ENCODE measurements at places on chromosomes 2 and 18.

- DNase-seq = no peak
These were observed 251.1 kb downstream of the CELF4 start for GRCh38 chr18:37314534-37314933.

DNA sequence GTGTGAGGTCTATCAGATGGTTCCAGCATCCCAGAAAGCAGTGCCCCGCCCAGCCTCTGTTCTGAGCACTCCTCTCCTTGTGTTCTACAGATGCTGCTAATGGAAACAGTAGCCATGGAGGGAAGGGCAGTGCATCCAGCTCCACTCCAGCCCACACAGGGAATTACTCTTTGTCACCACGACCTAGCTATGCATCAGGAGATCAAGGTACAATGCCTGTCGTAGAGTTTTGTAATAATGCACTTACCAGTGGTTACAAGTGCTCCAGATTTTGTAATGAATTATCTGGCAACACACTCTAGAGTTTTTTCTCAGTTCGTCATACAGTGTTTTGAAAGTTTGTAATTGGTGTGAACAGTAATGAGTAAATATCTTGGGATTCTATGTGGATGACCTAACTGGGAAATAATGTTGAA, 161.1 kb downstream of the ESCO1 start:
- no peak for DNase-seq

- DNase-seq = no peak
These were observed 258.1 kb downstream of the GBX2 start for GRCh38 chr2:235910067-235910466.

GRCh38 chr2:196331851-196332250, 160.5 kb upstream of the STK17B start:
- DNase-seq = no peak

- DNase-seq = no peak
These were observed 293.8 kb upstream of the SLC14A2 start for GRCh38 chr18:45321520-45321919.

DNA sequence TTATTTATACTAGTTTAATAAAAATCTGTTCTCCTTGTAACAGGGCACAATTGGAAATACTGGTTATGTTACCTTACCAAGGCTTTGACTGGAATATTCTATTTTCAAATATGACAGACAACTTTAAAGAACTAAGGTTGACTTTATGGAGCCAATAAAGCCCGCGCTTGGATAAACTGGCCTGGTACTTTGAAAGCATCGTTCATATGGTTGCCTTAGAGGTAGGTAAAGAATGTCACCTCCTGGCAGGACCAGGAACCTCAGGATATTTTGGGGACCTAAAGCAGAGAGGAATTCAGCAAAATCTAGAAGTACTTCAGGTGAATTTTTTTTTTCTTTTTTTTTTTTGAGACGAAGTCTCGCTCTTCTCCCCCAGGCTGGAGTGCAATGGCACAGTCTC, 71.2 kb upstream of the CREB1 start:
- no peak for DNase-seq

DNA sequence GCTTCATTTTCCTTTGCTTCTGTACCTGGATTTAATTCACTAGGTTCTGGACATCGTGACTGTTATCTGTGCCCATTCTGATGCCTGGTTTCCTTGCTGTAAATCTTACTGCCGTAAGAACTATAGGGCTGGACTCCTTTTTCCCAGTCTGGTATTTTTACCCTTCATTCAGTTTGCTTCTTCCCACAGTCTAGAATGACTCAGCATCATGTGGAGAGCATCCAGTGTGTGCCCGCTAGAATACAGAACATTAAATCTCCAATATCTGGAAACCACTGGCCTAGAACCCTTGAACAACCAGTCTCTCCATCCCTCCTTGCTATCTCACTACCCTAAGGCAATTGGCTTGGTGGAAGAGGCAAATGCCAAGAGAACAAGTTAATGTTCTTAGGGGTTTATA, 1075.4 kb upstream of the ZEB2 start:
- DNase-seq = no peak

GRCh38 chr2:27636766-27637165, 7.9 kb downstream of the GPN1 start:
- DNase-seq = no peak
